ENCODE measurements at places on chromosomes 2 and 18. TPM values are rescaled to one million over a fixed set of nuclear protein-coding genes. Genes with fewer than 3 reads are reported as not detected.

DNA sequence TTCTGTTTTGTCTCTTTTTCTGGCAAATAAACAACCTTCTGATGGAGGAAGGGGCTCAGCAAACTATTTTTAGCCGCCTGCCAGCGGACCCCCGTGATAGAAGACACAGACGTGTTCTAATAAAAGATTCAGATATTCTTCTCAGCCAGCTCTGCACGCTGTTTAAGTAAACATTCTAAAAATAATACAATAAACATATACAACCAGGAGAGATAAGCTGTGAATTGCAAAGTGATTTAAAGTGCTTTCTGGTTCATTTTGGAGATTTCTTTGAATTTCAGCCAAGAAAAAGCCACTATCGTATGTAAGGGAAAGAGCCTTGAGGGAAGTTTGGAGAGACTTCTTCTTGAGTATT is 201.3 kb downstream of the EPHA4 start:
- no peaks in the 10 kb centered on the region for H3K4me1 ChIP-seq
- H3K4me3 ChIP-seq, result no peak overlapping the region
- no peaks in the 10 kb centered on the region for H3K27me3 ChIP-seq
- no peaks in the 10 kb centered on the region for H3K36me3 ChIP-seq

GRCh38 chr2:235521844-235522243 is 28.0 kb downstream of the AGAP1 start:
- H3K27ac ChIP-seq, result no peak overlapping the region
- DNase-seq, result no peak
- no peaks in the 10 kb centered on the region for H3K36me3 ChIP-seq
- H3K4me1 ChIP-seq, result peaks cover 21% of the 10 kb centered on the region
- no peak overlapping the region for H3K4me3 ChIP-seq
- H3K27me3 ChIP-seq, result no peaks in the 10 kb centered on the region

SCYGR4 gene
- not detected for total RNA-seq

GRCh38 chr2:236166796-236167296 is 1.3 kb downstream of the GBX2 start:
- H3K27ac ChIP-seq, result no peak overlapping the region
- H3K27me3 ChIP-seq, result peaks cover 100% of the 10 kb centered on the region
- H3K4me3 ChIP-seq, result peak overlapping the region; percentile 32
- H3K4me1 ChIP-seq, result peaks cover 41% of the 10 kb centered on the region

GRCh38 chr2:215000721-215001120 is 137.7 kb downstream of the ABCA12 start:
- no peaks in the 10 kb centered on the region for H3K4me1 ChIP-seq
- H3K4me3 ChIP-seq, result no peak overlapping the region
- H3K36me3 ChIP-seq, result no peaks in the 10 kb centered on the region
- no peak for DNase-seq
- no peak overlapping the region for H3K27ac ChIP-seq

Measured in heart left ventricle (tissue), 16 donors.